SK-MEL-5 (cell line): ENCODE measurements at places on chromosomes 6 and 20.

DNA sequence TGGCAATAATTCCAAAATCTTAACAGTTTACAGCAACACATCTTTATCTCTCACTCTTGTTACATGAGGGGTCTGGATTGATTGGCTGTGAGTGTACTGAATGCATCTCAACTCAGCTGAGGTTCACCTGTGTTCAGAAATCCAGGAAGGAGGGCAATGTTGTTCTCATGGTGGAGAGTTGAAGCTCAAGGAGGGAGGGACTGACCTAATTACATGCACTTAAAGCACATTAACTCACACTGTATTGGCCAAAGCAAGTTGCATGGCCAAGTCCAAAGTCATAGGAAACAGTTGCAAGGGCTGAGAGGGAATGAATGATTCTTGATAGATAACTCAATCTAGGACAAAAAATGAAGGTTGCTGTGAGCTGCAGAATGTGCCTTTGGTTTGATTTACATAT, 102.2 kb downstream of the DOK5 start:
- no peak for DNase-seq

- DNase-seq: no peak
Measured at GRCh38 chr6:79040083-79040482, 38.0 kb downstream of the PHIP start.

- no peak for DNase-seq
Measured at GRCh38 chr6:33128318-33128717, 52.5 kb downstream of the HLA-DPB1 start.

- no peak for DNase-seq
Measured at GRCh38 chr20:14918976-14919375, 581.6 kb upstream of the FLRT3 start.

GRCh38 chr20:50017576-50018248, 34.9 kb downstream of the SNAI1 start:
- DNase-seq: peak; percentile 25

GRCh38 chr6:111013144-111013915, 31.5 kb downstream of the RPF2 start:
- DNase-seq: peak; percentile 40

DNA sequence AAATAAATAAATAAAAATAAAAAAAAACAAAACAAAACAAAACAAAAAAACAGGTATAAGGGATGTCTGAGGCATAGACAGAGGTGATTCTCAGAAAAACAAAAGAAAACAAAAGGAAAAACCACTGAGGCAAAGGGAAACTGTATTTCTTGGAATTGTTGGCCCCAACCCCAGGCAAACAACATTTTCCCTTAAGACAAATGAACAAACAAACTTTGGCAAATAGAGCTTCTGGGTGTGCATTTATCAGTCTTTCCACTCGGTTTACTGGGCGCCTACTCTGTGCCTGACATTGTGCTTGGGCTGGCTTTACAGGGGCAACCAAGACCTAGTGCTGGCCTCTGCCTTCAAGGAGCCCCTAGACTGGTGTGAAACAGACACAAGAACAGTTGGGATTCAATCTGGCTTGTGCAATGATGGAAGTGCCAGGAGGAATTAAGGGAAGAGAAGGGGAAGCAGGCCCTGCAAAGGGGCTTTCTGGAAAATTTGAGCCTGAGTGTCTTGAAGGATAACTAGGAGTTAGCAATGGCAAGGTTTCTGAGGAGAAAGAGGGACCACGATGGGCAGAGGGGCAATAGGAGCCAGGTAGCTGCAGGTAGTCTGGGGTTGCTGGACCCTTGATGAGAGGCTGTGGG, 33.8 kb upstream of the IER3 start:
- DNase-seq: no peak

DNA sequence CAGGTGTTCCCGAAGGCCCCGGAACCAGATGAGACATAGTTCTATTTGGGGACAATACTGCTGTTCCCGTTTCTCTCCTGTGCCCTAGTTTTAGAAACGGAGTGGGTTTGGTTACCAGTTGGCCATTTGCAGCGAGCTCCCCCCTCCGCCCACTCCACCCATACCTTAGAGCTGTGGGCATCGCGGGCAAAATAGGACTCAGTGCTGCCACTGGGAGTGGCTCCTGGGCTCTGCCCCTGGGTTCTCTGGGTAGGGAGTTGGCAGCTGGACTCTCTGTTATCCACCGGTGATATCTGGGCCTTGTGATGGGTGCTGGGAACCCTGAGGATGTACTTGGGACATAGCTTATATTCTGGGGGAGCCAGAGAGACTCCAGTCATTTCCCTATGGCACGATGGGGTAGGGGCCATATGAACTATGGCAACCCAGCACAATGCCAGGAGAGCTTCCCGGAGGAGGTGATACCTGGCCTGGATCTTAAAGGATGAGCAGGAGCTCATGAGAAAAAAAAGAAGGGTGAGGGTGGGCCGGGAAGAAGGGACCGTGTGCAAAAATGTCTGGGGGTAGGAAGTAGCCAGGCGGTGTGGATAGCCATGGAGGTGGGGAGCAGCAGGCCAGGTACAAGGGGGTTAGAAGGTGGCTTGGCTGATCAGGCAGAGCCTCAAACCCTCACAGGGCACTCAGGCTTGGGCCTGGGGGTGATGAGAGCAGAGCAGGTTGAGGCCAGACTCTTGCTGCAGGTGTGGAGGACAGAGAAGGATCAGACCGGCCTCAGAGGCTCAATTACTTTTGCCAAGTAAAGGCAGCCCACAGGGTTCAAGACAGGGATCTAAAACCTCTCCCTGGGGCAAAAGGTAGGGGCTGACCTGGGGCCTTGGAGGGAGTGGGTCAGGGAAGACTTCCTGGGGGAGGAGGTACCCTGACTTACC, 9.6 kb downstream of the SRC start:
- DNase-seq: no peak

DNA sequence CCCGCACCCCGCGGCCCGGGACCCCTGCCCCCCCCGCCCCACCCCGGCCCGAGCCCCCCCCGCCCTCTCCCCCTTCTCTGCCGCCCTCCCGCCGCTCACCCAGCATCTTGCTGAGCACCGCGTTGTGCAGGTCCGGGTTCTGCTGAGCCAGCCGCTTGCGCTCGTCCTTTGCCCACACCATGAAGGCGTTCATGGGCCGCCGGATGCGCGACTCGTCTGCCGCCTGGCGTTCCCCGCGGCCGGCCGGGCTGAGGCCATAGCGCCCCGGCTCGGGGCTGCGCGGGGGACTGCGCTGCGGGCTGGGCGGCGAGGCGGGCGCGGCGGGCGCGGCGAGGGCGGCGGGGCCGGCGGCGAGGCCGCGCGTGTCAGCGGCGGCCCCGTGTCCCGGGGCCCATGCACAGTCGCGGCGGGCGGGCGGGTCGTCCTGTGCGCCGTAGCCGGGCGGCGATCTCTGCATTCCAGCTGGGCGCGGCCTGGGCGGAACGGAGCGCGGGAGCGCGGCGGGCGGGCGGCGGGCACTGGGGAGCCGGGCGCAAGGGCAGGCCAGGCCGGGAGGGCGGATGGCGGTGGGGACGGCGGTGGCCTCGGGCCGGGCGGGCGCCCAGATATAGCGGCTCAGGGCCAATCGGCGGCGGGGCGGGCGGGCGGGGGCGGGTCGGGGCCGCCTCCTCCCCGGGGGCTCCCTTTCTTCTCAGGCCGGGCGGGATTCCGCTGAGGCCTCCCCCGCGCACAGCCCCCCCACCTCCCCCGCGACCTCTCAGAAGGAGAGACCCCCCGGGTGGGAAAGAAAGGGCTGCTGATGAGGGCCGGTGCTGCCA, at the start of gene SOX18:
Gene SOX18 (minus strand): TSS at position 580 of the 818 bp plus-strand sequence. CDS start 123 bp downstream, at position 457.
- DNase-seq: peak; percentile 29

GRCh38 chr20:8095648-8096572, 36.2 kb upstream of the PLCB1 start:
- no peak for DNase-seq

DNA sequence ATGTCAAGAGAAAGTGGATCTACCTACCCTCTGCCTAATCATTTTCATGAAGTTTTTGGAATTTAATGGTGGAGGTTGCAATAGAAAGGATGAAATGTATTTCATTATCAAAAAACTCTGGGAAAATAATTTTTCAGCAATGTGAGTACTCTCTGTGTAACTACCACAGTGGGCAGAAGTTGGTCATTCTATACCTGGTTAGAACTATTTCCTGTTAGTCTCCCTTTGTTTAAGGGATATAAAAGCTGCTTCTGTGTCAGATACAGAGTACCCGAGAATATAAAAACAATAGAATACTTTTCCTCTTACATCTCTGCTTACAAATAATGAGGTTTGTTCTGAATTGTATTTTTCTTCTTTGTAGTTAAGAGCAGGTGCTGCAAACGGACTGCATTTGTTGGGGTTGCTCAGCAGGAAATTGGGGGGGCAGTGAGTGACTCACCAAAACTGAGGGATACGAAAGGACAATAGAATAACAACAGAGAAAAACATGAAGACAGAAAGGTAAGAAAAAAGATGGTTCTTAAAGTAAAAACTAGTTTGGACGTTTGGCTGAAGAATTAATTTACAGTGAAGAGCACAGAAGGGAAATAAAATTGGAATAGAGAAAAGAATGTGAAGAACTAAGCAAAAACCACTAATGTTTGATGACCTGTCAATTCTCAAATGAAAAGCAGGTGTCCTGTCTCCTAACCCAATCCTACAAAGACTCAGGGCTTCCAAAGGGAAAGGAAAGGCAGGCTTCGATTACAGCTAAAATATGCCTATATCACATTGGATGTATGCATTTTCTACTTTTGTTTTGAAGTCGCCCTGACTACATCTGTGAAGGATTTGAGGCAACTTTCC, 703.1 kb downstream of the RFPL4B start:
- DNase-seq: no peak

GRCh38 chr6:159646116-159646515, 46.9 kb downstream of the SOD2 start:
- DNase-seq: no peak

GRCh38 chr20:62952968-62953838, 694 bp downstream of the SLC17A9 start:
- DNase-seq: no peak

- DNase-seq: no peak
Measured at GRCh38 chr20:8372824-8373380, 240.8 kb downstream of the PLCB1 start.

- no peak for DNase-seq
Measured at GRCh38 chr20:10077081-10077471, 42.3 kb downstream of the ANKEF1 start.

GRCh38 chr20:22371843-22372242, 212.5 kb downstream of the FOXA2 start:
- no peak for DNase-seq

DNA sequence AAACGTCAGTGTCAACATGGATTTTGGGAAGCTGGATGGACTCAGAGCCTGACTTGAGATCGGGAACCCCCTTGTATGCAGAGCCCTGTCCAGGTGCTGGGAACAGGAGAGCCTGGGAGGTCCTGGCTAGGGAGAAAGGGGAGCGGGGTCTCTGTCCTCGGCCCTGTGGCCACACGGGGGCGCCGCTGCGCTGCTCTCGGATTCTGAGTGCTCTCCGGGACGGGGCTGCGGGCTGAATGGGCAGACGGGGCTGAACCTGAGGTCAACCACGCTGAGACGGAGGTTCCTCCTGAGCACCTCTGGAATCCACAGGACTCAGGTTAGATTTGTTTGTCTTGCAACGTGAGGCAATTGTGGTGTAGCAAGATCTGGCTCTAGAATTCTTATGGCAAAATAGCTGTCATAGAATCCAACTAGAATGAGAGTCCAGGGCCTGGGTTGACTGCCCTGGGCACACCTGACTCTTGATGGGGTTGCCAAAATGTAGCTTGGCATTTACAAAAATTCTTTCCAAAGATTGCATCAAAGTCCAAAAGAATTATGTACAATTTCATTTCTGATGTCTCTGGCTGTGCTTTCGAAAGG, 20.6 kb upstream of the HLA-F start:
- peak; percentile 65 for DNase-seq

GRCh38 chr6:52227495-52227894, 16.8 kb downstream of the IL17F start:
- DNase-seq: no peak

- DNase-seq: no peak
Measured at GRCh38 chr6:33248643-33248931, 23.1 kb downstream of the VPS52 start.

DNA sequence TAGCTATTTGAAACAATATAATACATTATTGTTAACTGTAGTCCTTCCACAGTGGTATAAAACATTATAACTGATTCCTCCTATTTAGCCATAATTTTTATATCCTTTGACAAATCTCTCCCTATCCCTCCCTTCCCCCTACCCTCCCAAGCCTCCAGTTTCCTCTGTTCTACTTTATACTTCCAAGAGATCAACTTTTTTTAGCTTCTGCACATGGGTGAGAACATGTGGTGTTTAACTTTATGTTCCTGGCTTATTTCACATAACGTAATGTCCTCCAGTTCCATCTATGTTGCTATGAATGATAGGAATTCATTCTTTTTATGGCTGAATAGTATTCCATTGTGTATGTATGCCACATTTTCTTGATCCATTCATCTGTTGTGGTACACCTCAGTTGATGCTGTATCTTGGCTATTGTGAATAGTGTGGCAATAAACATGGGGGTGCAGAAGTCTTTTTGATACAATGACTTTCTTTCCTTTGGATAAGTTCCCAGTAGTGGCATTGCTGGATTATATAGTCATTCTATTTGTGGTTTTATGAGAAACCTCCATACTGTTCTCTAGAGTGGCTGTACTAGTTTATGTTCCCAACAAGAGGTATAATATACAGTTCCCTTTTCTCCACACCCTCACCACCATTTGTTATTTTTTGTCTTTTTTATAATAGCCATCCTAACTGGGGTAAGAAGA, 205.0 kb downstream of the KCNQ5 start:
- no peak for DNase-seq

DNA sequence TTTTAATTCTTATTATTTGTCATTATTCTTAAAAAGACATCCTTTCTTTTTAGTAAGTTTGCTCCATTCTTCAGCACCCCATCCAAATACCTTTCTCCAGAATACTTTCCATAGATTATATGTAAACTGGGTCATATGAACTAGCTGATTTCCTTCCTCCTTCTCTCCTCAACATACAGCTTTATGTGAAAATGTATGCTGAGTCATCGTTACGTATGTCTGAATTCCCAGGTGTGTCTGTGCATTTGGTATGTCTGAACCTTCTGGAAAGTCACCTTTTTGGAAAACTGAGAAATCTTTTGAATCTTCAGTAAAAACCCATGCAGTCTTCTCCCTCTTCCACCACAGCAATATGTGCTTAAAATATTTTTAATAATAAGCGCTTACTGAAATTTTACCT, 264.5 kb downstream of the EYA4 start:
- no peak for DNase-seq

DNA sequence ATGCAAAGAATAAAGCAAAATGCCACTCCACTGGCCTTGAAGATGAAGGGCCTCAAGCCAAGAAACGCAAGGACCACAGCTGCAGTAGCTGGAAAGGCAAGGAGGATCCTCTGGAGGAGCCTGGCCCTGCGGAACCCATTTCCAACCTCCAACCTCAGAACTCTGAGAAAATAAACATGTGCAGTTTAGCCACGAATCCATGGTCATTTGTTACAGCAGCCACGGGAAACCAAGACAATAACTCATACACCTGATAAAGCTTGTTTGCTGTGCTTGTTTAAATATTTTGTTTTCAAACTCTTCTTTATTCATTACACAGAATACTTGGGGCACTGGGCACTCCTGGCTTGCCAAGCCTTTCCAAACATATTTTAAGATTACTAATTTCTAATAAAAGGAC, 10.4 kb downstream of the SERPINB6 start:
- DNase-seq: no peak

GRCh38 chr6:378090-378957, 13.2 kb upstream of the IRF4 start:
- DNase-seq: no peak

- DNase-seq: no peak
Measured at GRCh38 chr6:89559487-89559886, 79.1 kb downstream of the LYRM2 start.

- no peak for DNase-seq
Measured at GRCh38 chr6:47587493-47587892, 109.9 kb downstream of the CD2AP start.

GRCh38 chr6:149028767-149029405, 282.1 kb downstream of the UST start:
- DNase-seq: peak; percentile 87

- no peak for DNase-seq
Measured at GRCh38 chr6:146902846-146903245, 301.4 kb upstream of the STXBP5 start.
